ENCODE measurements at places on chromosomes 7 and 10.

DNA sequence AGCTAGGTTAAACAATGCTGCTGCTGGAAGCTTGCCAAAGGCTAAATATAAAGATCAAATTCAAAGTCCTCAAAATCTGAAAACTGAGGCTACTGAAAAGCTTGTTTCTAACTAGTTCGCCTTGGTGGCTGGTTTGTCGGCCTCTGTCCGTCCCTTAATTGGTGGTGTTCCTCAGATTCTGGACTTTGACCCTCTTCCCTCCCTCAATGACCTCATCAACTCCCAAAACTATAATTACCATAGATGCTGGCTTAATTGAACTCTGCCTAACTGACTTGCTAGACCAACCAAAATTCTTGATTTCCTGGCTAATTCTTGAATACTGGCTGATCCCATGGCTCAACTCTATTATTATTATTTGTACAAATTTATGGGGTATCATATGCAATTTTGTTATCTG is 15.6 kb downstream of the ARHGAP21 start:
- DNase-seq = no peak

DNA sequence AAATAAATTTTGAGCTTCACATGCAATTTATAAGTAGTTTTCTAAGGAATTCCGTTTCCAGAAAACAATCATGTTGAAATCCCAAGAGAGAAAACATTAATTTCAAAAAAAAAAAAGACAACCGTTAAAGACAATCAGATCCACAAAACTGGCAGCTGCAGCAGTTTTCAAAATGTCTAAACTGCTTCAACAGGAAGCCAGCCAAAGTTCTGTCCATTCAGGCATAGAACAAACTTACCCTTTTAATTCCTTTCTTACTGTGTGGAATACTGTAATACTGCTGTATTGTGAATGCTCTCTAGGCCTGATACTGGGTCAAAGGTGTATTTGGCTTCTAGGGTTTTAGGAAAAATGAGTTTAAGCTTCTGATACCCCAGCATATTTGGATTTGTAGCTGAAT is 31.6 kb downstream of the HOXA1 start:
- no peak for DNase-seq

- DNase-seq = no peak
These were observed 65.4 kb downstream of the SGMS1 start for GRCh38 chr10:50558371-50558770.

- DNase-seq = no peak
These were observed 342.4 kb downstream of the BBS9 start for GRCh38 chr7:33471636-33472242.

DNA sequence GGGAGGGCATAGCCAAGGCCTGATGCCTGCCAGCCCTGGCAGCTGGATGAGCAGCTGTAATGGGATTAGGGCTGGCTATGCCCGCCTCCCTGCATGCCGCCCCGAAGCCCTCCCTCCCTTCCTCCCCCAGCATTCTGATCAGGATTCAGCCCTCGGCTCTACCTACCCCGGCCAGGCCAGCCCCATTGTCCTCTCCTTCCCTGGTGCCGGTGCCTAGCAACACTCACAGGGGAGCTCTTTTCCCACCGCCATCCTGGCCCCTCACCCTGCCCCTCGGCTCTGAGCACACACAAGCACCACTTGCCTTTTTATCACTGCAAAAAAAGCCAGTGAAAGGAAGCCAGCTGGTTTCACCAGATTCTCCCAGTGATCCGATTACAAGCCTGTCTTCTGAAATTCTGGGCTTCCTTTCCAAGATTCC is 9.0 kb upstream of the ADCYAP1R1 start:
- no peak for DNase-seq

- no peak for DNase-seq
These were observed 162.5 kb upstream of the CELF2 start for GRCh38 chr10:10855151-10855581.

- no peak for DNase-seq
These were observed 279.8 kb upstream of the CACNA2D1 start for GRCh38 chr7:82723411-82723810.

DNA sequence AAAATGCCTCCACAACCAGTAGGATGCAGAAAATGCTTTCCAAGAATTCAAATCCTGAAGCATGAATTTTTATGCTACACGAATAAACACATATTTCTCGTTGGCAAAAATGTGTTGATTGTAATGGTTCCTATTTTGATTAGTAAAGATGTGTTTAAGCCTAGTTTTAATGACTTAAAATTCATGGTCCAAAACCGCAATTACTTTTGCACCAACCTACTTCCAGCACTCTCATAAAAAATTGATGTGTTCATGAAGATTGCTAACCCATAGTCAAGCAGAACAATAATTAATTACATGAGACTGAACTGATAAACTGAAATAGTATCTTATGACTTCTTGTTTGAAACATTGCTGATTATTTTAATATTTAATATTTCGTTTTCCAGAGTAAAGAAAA is 828.8 kb downstream of the CCSER2 start:
- DNase-seq = no peak

Measured in CD14-positive monocyte (primary cell).